Fibroblast of skin of right quadriceps (primary cell): ENCODE measurements at places on chromosomes 16 and 17.

- no peak for DNase-seq
Measured at GRCh38 chr17:82007495-82008257, 15.0 kb downstream of the CENPX start.

- DNase-seq, result no peak
Measured at GRCh38 chr17:79612468-79613194, 1.8 kb upstream of the RBFOX3 start.

DNA sequence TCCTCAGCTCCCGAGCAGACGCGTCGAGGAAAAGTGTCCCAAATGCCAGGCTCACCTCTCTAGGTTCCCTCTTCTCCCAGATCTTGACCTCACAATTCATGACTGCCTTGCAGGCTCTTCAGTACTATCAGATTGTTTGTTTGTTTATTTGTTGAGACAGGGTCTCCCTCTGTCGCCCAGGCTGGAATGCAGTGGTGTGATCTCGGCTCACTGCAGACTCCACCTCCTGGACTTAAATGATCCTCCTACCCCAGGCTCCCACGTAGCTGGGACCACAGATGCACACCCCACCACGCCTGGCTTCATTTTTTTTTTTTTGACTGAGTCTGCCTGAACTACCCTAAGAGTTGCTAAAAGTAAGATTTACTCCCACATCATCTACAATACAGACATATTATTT lies 15.9 kb downstream of the TMEM235 start:
- DNase-seq, result no peak

DNA sequence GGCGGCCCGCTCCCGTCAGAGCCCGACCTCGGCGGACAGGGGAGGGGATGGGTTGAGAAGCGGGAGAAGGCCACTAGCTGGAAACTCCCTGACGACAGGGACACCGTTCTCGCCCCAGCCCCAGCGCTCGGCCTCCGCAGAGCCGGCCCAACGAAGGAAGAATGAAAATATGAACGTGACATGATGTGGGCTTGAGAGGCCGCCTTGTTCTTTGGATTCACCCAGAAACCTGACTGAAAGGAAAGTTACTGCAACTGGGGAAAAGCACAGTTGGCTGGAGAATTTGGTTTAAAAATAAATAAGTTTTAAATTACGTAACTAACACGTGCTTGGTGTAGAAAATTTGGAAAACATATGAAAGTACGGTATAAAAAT lies 21.1 kb downstream of the NPTX1 start:
- DNase-seq, result no peak

DNA sequence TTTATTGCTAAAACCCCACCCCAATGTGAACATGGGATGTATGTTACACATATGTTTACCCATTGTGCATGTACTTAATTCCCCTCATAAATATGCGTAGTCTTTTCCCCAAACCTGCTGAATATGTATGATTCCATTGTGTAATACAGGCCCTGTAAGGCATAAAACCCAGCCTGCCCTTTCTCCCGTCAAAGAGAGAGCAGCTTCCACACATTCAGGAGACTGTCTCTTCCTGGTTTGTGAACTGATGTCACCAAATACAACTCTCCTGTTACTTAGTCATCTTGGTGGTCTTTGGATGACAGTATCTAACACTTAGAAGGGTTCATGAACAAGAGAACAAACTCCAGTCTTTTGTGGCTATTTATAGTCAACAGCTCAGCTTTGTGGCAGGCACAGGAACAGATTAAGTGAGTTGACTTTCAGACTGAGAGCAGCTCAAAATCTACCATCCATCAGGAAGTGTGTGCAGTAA lies 24.7 kb upstream of the TMC7 start:
- peak; percentile 46 for DNase-seq

DNA sequence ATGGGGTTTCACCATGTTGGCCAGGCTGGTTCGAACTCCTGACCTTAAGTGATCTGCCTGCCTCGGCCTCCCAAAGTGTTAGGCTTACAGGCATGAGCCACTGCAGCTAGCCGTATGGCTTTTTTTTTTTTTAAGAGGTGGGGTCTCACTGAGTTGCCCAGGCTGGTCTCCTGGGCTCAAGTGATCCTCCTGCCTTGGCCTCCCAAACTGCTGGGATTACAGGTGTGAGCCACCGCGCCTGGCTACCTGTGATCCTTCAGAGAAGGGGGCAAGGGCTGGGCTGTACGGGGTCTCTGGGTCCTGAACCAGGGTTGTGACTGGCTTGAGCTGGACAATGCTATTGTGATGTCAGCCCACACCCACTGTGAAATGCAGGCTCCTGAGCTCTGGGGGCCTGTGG lies at the start of gene RNF151:
RNF151 (plus strand) TSS at position 397 of the 400 bp plus-strand sequence. CDS start 26 bp downstream, outside the sequence.
- no peak for DNase-seq

- DNase-seq, result no peak
Measured at GRCh38 chr16:622920-623280, 7.9 kb upstream of the WFIKKN1 start.

GRCh38 chr17:81365601-81366585 lies 29.4 kb upstream of the BAHCC1 start:
- no peak for DNase-seq

DNA sequence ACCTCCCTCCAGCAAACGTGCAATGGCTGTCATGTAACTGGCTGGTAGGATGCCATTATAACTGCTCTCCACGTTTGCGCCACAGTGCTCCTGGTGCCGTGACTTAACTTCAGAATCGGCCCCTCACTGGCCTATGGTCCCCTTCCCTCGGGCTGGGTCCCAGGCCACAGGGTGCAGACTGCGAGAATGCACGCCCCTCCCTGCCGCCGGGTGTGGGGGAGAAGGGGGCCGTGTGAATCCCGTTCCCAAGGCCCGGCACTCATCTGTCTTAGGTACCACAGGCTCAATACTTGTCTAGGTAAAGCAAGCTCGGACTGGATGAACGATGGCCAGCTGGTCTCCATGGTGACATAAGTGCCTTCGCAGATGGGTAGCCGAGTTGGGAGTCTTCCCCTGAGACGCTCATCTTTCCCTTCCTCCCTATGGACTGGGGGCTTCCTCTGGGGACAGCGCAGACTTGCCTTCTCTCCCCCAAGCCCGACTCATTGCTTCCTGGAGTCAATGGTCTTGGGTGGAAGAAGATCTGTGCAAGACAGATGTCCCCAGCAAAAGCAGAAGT lies 37.8 kb downstream of the TIMM22 start:
- no peak for DNase-seq

- DNase-seq, result peak; percentile 54
Measured at GRCh38 chr17:44558710-44559633, 1.7 kb downstream of the FZD2 start.

GRCh38 chr16:81885976-81886586 lies 107.0 kb downstream of the PLCG2 start:
- peak; percentile 11 for DNase-seq

GRCh38 chr16:24863582-24864437 lies 18.0 kb downstream of the SLC5A11 start:
- no peak for DNase-seq

- no peak for DNase-seq
Measured at GRCh38 chr16:19437280-19437679, 19.6 kb downstream of the TMC5 start.

GRCh38 chr16:6427621-6428020 lies 905.0 kb upstream of the RBFOX1 start:
- no peak for DNase-seq

- DNase-seq, result no peak
Measured at GRCh38 chr16:26909623-26910022, 157.1 kb upstream of the C16orf82 start.

GRCh38 chr17:79892457-79893241 lies 53.4 kb upstream of the CBX4 start:
- DNase-seq, result no peak

GRCh38 chr17:33864758-33865229 lies 390.3 kb upstream of the CCL2 start:
- DNase-seq, result no peak

GRCh38 chr17:61294286-61294685 lies 105.4 kb upstream of the TBX2 start:
- no peak for DNase-seq

DNA sequence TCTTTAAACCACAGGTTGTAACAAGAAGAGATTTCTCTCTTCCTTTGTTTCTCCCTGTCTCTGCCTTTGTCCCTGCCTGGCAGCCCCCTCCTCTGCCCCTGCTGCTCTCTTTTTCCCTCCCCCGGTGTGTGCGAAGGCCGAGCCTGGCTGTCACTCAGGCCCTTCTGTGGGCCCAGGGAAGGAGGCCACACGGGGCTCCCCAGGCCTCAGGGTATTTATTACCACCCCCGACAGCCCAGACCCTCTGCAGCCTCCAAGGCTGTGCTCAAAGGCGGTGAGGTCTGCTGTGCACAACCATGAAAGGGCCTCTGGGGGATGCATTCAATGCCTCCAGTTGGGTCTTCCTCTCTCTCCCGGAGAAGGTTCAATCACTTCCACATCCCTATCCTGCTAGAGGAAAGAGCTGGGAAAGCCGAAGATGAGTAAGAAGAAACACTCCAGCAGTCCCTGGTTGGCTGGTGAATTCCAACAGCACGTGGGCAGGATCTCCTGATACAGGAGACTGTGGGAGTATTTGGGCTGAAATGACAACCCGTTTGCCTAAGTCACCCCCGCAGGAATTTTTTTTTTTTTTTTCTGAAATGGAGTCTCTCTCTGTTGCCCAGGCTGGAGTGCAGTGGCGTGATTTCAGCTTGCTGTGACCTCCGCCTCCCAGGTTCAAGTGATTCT lies 34.2 kb downstream of the ZNF423 start:
- DNase-seq, result no peak

- no peak for DNase-seq
Measured at GRCh38 chr17:33116021-33116551, 124.4 kb downstream of the SPACA3 start.

- DNase-seq, result no peak
Measured at GRCh38 chr16:27544671-27545070, 5.0 kb downstream of the GTF3C1 start.

DNA sequence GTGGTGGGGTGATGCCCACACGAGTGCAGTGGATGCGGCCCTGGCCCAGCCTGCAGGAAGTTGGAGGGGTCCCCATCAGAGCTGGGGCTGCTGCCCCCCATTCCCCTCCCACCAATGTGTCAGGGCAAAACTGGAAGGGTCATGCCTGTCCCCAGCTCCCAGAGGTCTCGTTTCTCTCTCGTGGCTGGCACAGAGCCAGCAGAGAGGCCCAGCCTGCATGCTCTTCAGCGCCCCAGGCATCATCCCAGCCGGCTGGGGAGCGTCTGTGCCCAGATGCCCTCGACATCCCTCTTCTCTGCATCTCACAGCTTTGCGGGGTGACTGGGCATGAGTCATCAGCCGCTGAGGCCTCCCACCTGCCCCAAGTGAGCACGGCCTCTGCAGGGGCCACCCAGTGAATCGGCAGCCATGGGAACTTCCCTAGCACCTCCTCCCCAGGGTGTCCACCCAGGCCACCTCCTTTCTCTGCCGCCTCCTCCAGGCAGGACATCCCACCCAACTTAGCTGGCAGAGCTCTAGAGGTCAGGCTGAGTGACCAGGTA lies 9.8 kb upstream of the CSNK1D start:
- peak; percentile 53 for DNase-seq

GRCh38 chr17:74601944-74602572 lies 10.0 kb upstream of the CD300LD start:
- DNase-seq, result peak; percentile 3

DNA sequence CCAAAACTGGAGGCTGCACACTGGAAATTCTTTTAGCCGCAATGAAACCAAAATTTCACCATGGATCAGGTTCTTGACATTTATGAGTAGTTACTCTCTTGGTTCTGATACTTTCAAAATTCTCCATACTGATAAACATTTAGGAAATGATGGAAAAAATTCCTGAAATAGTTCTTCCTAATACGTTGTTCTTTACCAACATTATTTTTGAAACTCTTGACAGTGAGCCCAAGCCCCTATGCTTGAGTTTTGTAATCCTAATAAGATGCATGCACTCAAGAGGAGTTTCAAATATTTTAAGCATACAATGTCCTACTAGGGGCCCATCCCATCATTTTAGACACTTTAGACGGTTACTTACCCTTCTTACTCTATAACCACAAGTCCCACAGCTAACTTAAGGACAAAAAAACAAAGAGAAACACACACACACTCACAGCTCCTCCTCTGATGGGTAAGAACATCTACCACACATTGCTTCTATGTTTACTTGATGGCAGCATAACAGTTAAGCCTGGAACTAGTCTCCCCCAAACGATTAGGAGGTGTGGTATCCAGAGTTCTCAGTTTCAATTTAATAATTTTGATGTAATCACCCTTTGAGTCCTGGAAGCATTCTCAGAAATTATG lies 3.7 kb downstream of the VEZF1 start:
- peak; percentile 75 for DNase-seq

GRCh38 chr17:1431631-1432104 lies 24.4 kb downstream of the CRK start:
- no peak for DNase-seq

- DNase-seq, result no peak
Measured at GRCh38 chr17:18225642-18226283, 328 bp downstream of the LLGL1 start.
